ENCODE measurements at places on chromosomes 11 and 22. TPM values are rescaled to one million over a fixed set of nuclear protein-coding genes. Genes with fewer than 3 reads are reported as not detected.

Gene CDKN1C
- 254 TPM for polyA plus RNA-seq

Gene APOL5
- not detected for polyA plus RNA-seq

Gene ADAMTS8
- 0.82 TPM for polyA plus RNA-seq

Gene GGT1
- 37.1 TPM for polyA plus RNA-seq

Gene CELSR1
- 0.61 TPM for polyA plus RNA-seq

Gene SGSM1
- 0.92 TPM for polyA plus RNA-seq

Gene RNF141
- polyA plus RNA-seq: 19.7 TPM

Gene TYMP
- 162 TPM for polyA plus RNA-seq

Gene BIK
- polyA plus RNA-seq: not detected

Gene CD44
- polyA plus RNA-seq: 110 TPM

Gene STARD10
- polyA plus RNA-seq: 142 TPM

Gene SCGB1A1
- polyA plus RNA-seq: not detected

Gene CHEK1
- 1.1 TPM for polyA plus RNA-seq

Gene OR5B21
- not detected for polyA plus RNA-seq

Gene DMC1
- polyA plus RNA-seq: 0.23 TPM

Gene CRYBA4
- polyA plus RNA-seq: not detected

Gene INSC
- 0.24 TPM for polyA plus RNA-seq

Gene MIOX
- polyA plus RNA-seq: not detected

Gene PDE2A
- polyA plus RNA-seq: 40.8 TPM

Gene TTC38
- polyA plus RNA-seq: 62.3 TPM

Gene INS
- 2.5 TPM for polyA plus RNA-seq

Gene RHOD
- 24.7 TPM for polyA plus RNA-seq

Gene USH1C
- polyA plus RNA-seq: 1.4 TPM

All from adipose tissue (tissue), 3 donors.